ENCODE measurements at places on chromosomes 12 and 14.

DNA sequence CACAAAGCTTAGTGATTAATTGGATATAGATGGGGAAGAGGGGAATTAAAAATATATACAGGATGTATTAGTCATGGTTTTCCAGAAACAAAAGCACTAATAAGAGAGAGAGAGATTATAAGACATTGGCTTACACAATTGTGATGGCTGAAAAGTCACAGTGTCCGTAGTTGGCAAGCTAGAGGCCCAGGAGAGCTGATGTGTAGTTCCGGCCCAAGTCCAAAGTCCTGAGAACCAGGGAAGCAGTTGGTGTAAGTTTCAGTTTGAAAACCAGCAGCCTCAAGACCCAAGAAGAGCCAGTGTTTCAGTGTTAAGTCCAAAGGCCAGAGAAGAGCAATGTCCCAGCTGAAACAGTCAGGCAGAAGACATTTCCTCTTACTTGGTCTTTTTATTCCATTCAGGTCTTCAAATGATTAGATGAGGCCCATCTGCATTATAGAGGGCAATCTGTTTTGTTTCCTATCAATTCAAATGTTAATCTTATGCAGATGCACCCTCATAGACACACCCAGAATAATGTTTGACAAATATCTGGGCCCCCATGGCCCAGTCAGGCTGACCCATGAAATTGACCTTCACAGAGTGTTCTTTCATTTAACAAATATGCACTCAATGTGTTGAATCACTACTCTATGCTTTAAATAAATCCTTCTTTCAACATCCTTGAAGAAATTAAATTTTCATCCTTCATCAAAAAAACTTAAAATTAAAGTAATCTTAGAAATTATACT is 67.2 kb upstream of the DIO2 start:
- DNase-seq = no peak

GRCh38 chr14:39212034-39212433 is 21.7 kb upstream of the MIA2 start:
- DNase-seq = no peak

DNA sequence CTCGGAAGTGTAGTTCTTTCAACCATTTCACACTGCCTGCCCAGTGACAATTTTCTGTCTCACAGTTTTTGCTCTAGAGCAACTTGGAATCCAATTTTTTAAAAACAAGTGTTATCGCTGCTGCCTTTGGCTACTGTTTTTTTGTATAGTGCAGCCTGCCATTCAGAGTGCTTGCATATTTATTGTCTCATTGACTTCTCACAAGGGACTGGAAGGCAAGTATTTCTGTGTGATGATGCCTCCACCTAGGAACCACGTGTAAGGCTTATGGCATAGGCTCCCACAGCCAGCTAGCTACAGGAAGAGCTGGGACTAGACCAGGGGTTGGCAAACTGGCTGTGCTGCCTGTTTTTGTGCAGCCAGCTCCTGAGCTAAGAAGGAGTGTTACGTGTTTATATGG is 903 bp downstream of the PARPBP start:
- DNase-seq = no peak

GRCh38 chr12:104058802-104059201 is 5.5 kb upstream of the HCFC2 start:
- DNase-seq = no peak

GRCh38 chr12:124191024-124191359 is 103.9 kb upstream of the RFLNA start:
- DNase-seq = peak; percentile 21

DNA sequence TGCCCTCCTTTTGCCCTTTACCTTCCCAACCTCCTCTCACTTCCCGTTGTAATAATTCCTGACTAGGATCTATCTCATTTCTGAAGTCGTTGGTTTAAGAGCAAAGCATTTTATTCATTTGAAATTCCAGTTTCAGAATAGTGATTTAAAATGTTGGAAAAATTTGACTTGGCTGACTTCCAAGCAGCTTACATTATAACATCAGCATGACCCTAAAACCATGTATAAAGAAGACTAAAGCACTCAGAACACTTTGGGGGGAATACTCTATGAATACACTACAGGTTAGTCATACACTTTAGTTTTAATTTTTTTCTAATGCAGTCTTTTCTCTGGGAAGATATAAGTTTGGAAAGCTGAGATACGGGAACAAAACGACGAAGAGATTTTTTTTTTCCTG is 161.1 kb downstream of the BTG1 start:
- no peak for DNase-seq

DNA sequence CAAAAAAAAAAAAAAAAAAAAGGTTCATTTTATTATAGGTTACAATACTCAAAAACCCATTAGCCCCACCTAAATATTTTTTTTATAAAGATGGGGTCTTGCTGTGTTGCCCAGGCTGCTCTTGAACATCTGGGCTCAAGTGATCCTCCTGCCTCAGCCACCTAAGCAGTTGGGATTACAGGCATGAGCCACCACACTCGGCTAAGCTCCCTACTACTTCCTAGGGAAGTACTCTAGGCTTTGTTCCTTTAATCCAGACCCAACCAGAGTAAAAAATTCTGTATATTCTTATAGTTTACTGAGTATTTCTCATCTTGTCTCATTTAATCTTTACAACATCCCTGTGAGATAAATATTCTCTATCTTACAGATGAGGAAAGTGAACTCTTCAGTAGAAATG is 50.7 kb downstream of the RBMS2 start:
- no peak for DNase-seq

DNA sequence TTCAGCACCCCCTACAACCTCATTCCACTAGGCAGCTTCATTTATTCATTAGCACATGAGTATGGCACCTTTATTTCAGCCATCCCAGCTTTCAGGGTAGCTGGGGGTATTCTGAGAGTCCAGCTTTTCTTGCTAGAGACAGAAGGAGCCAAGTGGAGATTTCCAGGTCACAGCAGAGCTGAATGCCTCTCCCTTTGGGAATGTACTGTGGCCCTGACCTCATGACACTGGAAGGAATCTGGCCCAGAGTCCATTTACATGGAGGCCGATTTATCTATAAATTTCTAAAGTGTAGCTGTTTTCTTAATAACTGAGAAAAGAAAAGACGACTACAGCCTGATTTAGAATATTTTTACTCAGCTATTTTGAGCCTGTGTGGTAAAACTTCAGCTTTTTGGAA is 47.2 kb upstream of the JDP2 start:
- no peak for DNase-seq

Data from NCI-H1417 (cell line).